ENCODE measurements at places on chromosomes 11 and 22.

- DNase-seq: no peak
Observed at GRCh38 chr22:24989541-24989951, 37.0 kb downstream of the KIAA1671 start.

DNA sequence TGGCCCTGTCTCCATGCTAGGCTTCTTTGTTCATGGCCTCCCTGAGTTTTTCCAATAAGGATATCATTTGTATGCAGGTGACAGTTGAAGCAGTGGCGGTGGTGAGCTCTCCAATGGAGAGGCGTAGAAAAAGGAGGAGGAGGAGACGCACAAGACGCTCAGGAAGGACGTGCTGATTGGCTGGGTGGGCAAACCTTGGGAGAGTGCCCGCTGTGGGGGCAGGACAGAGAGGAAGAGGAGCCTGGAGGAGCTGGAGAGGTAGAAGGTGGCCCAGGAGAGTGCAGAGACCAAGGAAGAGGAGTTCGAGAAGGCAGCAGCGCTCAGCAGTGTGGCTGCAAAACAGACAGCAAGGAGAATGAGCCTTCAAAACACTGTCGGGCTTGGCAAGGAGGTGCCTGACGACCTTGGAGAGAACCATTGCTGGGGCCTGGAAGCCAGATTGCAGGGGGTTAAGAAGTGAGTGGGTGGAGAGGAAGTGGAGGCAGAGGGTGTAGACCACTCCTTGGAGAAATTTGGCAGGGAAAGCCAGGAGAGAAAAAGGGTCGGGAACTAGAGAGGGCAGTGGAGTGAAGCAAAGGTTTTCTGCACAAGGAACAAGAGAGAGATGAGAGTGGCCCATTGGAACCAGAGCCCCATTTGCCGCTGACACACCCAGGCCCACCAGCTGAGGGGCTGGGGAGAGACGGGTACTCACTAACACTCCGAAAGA is 7.5 kb downstream of the CLCF1 start:
- DNase-seq: peak; percentile 2

DNA sequence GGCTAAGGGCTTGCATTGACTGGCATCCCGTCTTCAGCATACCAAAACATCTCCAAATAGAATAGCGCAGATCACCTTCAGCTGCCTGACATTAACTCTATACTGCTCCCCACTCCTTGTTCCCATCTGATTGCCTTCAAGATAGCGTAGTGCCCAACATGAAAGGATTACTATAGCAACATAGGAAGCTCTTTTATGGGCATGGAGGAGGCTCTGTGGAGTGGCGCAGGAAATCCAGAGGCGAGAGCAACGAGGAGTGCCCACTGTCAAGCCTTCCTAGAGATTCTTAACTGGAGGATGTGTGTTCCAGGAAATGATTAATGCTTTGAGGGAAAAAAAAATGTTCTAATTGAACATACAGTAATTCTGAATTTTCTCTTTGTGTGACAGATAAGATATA is 213.3 kb downstream of the CADM1 start:
- DNase-seq: no peak

GRCh38 chr11:27700351-27701301 is at the start of gene BDNF:
TSS of gene BDNF (minus strand) at chr11:27700455. CDS start at chr11:27658564, 41,891 bp downstream.
- DNase-seq: peak; percentile 41

DNA sequence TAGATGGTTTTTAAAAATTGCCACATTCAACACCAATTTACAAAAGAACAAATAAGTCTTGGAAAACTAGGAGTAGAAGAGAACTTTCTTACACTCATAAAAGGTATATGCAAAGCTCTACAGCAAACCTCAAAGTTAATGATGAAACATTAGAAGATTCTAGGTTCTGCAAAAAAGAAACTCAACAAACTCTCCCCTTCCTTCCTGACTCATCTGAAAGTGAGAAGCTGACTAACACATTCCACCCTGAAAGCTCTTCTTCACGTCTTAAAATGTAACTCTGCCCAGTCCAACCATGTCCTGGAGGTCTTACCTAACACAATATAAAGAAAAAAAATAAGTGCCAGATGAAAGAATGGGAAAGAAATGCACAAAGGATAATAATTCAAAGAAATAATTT is 218.9 kb upstream of the ISX start:
- no peak for DNase-seq

- DNase-seq: no peak
Observed at GRCh38 chr11:74683279-74683871, 47.9 kb downstream of the CHRDL2 start.

DNA sequence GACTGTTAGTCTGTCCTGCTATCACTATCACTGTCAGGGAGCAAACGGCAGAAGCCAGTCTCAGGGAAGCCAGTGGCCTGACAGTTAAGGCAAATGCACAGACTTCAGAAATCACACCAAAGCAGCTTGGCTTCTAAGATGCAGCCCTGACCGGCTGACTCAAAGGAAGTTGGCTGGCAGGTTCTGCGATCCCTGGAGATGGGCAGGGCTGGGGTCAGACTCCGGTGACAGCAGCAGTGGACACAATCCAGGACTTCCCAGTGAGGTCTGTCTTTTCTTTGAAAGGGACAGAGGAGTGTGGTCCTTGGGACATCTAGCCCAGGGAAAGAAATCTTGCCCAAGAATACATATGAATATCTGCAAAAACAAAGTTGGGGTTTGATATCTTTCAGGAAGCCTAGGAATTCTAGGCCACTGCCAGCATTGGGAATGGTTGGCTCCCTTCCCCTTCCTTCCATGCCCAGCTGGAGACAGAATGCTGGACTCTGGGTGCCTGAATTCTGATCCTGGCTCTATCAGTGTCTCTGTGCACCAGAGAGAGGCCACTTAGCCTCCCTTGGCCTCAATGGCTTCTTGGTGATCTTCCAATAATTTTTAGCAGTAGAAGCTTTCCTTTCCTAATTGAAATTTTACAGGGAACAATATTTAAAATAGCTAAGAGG is 108.9 kb downstream of the KIRREL3 start:
- DNase-seq: peak; percentile 34

DNA sequence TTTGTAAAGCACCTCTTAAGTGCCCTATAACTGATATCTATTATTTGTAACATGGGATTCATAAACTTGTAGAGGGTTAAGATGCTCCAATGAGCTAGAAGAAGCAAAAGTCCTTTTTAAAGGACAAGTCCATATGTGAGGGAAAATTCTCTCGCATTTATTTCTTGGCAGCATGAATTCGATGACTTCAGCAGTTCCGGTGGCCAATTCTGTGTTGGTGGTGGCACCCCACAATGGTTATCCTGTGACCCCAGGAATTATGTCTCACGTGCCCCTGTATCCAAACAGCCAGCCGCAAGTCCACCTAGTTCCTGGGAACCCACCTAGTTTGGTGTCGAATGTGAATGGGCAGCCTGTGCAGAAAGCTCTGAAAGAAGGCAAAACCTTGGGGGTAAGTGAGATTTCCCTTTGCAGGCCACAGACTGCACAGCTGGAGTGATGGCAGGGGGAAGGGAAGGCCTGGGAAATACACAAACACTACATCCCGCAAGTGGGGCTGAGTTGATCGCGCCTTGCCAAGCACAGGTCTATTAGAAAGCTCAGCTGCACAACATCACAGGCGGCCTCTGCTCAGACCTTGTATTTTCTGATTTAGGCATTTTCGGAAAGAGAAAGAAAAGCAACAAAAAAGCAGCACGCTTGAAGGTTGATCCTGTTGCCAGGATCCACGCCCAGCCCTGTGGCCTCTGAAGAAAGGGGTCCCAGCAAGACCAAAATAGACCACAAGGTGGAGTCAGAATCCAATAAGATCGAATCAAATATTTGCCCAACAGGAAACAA is 1.5 kb downstream of the MS4A8 start:
- DNase-seq: no peak

DNA sequence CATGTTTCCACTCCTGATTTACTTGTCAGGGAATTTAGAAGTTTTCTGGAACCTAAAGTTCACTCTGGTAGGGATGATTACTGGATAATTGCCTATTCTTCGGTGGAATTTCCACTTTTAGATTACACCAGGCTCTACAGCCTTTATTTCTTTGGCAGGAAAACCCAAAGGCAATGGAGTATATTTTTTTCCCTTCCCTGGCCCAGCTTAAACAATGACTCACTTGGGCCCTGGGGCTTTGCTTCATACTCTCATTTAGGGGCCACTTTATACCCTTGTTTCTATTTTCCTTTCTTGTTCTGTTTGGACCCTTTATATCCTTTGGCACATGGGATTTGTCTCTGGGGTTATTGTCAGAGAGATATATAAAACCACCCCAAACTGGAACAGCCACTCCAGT is 114.7 kb downstream of the CSTPP1 start:
- peak; percentile 51 for DNase-seq

GRCh38 chr11:113681282-113681681 is 24.8 kb downstream of the TMPRSS5 start:
- DNase-seq: no peak

DNA sequence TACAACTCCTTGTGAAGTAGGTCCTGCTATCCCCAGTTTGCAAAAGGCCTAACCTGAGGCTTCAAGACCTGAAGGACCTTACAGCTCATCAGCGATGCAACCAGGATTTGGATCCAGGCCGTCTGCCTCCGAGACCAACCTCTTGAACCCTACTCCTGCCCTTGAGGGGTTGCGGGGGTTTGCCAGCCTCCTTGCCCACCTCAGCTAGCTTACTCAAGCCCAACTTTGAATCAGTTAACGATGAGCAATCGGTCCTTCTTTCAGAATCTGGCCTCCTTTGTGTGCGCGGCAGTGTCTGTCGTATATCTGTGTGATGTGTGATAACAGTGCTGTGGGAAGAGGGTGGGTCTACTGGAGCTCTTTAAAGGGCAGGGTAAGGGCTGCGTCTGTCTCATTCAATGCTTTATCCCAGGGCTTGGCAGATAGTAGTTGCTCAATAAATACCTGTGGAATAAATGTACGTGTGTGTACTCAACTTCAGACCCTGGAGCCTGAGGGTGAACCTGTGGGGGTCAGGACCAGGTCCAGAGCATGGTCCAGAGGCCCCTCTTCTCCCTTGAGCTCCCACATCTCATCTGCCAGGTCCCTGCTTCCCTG is 3.2 kb downstream of the CHRM1 start:
- DNase-seq: no peak

- DNase-seq: no peak
Observed at GRCh38 chr11:27600656-27601055, 94.1 kb upstream of the LIN7C start.

DNA sequence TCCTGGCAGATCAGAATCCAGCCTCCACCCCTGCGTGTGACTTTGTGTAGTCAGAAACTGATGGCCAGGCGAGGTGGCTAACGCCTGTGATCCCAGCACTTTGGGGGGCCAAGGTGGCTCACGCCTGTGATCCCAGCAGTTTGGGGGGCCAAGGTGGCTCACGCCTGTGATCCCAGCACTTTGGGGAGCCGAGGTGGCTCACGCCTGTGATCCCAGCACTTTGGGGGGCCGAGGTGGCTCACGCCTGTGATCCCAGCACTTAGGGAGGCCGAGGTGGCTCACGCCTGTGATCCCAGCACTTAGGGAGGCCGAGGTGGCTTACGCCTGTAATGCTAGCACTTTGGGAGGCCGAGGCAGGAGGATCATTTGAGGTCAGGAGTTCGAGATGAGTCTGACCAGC is 5.2 kb downstream of the NCAPH2 start:
- DNase-seq: no peak

DNA sequence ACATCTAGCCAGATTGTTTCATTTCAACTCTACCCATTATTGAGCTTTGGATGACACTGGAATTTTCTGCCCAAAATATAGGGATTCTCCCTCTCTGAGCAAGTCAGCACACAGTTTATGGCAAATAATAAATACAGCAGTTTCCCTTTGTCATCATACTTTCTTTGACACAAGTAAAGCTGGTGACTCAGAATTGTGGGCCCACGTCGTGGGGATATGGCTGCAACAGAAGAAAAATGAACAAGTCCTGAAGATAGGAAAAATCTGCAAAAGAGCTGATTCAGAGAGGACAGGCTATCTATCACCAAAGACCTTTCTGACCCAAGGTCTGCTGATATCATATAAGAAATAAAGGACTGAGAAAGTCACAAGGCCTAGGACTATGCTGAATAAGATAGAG is 236.3 kb upstream of the ZC3H12C start:
- DNase-seq: no peak

DNA sequence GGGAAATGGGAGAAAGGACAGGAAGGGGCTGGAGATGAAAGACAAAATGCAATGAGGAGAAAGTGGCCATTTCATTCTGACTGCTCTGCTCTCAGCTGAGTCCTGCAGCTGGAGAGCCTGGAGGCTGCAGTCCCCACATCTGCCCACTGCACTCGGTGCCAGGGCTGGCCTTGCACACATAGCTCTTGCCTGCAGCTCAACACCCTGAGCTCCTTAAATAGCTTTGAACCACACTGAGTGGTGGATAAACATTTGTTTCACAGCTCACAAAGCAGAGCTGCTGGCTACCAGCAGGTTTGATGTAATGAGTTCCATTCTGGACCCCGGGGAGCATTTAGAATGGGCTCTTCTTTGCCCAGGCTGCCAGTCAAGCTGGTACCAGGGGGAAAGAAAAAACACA is 426.1 kb upstream of the CADM1 start:
- DNase-seq: no peak

DNA sequence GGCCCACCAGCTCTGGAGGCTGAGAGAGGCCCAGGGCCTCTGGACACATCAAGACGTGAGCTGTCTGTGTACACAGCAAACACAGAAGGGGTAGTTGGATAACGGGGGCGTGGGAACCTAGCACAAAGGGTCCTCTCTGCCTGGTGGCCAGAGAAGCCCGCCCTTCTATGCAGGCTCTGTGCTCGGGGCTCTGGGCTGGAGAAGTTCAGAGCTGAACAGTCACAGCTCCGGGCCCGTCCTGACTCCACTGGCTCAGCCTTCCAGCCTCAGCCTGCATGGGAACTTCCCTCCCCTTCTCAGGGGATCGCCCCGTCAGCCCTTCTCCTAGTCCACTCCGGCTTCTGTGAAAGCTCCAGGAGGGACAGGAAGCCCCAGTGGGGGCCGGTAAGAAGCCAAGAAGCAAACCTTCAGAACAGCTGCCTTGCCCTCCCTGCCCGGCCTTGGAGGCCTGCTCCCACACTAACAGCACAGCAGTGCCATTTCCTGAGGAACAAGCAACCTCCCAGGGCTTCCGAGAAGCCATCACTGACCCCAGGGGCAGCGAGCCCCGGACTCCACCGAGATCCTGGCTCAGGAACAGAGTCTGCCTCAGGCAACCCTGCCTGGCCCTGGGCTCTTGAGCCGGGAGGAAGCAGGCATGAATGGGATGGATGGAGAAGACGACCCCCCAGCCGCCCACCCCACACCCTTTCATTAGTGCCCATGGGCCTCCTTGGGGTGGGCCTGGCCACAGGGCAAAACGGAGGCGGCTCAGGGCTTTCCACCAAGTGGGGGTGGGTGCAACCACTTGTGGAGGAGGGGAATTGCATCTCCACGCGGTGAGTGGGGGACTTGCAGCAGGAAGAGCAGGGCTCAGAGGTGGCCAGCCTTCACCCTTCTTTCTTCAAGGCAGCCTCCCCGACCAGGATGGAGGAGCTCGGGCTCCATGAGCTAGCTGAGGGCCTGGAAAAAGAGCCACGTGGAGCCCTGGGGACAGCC is 119.8 kb downstream of the ST3GAL4 start:
- no peak for DNase-seq
